GM12865 (cell line): ENCODE measurements at places on chromosomes 11 and 22.

GRCh38 chr11:44774108-44774507, 47.3 kb downstream of the TSPAN18 start:
- no peak for DNase-seq

- peak; percentile 38 for DNase-seq
Observed at GRCh38 chr11:125593114-125593820, 615 bp downstream of the STT3A start.

DNA sequence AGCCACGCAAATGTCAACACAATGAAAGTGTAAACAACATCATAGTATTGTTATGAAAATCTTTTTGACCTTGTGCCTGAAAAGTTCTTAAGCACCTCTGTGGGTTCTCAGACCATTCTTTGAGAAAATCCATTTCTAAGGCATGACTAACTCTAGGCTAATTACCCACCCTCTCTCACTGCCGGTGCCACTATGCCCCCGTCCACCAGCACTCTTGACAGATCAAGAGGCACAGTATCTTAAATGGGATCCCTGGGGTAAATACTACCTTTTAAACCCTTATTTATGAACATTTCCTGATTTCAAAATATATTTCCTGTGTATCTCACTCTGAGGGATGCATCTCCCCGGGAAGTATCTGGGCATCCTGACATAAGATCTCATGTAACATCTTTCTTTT, 607.5 kb downstream of the METTL15 start:
- DNase-seq, result no peak

- DNase-seq, result peak; percentile 97
Observed at GRCh38 chr11:71787098-71787823, 45.7 kb upstream of the DEFB108B start.

- DNase-seq, result no peak
Observed at GRCh38 chr11:102226702-102227490, 90.4 kb upstream of the BIRC3 start.

DNA sequence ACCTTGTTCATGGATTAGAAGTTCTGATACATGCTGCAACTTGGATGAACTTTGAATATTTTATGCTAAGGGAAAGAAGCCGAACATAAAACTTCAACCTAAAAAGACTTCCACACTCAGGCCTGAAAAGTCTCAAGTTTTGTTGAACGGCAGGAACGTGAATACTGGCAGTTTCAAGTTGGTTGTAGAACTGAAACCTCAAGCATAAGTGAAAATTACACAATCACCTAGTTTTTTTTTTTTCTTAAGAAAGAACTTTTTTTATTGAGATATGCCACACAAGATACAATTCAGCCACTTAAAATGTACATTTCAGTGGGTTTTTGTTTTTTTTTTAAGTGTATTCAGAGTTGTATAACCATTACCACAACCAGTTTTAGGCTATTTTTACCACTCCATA, 50.8 kb upstream of the ADORA2A start:
- no peak for DNase-seq

- no peak for DNase-seq
Observed at GRCh38 chr11:134763030-134763388, 351.0 kb upstream of the B3GAT1 start.

DNA sequence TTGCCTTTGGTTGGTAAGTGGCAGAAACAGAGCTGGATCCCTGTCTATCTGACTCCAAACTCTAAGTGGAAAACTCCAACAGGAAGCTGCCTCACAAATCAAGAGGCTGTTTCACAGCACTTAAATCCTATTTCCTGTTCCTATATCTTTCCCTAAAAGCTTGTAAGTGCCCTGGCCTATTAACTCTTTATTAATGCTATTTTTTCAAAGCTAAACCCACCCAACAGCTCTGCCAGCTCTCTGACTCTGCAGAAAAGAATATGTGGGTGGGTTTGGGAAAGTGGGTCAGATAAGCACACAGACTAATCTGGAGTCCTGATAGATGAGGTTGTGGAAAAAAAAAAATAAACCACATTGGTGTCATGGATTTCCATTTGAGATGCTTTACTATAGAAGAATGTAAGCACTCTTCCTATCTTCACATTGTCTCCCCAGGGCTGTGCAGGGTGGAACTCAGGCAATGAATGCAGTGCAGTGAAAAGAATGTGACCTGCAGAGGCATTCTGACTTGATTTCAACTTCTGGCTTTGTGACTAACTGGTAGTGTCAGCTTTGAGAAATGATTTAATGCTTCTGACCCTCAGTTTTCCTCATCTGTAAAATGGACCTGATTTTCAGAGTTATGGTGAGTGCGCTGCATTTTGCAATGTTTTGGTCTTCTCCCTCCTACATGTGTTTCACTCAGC, 125.6 kb downstream of the AASDHPPT start:
- DNase-seq, result no peak

DNA sequence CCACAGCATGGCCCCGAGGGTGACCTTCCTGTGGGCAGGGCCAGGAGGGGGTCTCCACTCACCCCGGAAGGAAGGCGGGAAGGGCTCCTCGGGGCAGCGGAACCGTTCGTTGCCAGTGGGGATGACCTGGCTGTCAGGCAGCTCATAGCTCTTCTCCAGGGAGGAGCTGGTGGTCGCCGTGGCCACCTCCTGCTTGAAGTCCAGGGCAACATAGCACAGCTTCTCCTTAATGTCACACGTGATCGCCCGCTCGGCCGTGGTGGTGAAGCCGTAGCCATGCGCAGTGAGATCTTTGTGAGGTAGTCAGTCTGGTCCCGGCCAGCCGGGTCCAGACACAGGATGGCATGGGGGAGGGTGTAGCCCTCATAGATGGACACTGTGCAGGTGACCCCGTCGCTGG, 31.5 kb upstream of the SYT8 start:
- no peak for DNase-seq

DNA sequence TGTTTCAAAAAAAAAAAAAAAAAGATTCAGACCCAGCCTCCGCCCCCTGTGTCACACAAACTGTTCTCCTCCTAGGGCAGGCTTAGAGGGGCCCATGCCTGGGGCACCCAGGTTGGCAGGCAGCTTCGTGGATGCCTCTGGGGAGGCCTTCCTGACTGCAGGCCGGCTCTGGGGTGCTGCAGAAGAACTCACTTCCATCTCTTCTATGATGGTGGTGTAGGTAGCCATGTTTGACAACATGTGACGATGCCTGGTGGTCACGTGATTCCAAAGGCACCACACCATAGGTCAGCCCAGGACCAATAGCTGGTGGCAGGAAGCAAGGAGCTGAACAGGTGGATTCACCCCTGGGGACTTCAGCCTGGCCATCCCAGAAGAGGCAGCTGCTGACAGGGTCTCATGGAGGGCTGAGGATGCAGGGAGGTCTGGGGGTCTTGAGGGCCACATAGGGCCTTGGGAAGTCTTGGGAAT, 24.1 kb upstream of the CELSR1 start:
- peak; percentile 76 for DNase-seq

DNA sequence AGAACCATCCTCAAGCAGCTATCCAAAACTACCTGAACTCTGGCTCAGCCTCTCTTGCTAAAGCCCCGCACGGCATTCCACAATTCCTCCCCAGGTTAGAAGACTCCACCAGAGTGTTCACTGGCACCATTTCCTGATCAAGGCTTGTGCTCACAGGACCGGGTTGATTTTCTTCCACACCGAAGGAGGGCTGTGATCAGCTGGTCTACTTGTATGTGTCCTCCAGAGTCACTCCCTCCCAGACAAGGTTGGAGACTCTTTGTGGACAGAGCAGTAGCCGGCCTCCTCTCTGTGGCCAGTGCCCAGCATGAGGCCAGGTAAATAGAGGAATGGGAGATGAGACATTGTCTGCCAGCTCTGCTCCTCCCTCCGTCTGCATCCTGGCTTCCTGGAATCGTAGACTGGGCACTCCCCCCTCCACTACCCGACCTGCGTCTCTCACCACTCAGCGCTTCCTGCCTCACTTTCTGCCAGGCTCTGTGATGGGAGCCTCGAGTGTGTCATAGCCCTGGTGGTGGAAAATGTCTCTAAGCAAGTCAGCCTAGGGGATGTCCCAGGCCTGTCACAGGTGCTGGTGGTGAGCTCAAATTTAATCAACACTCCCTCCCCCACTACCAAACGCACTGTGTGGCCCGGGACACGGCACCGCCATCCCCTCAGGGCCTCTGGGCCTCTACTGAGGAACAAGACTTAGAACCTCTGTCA, 12.5 kb upstream of the TMPRSS6 start:
- DNase-seq, result peak; percentile 89

DNA sequence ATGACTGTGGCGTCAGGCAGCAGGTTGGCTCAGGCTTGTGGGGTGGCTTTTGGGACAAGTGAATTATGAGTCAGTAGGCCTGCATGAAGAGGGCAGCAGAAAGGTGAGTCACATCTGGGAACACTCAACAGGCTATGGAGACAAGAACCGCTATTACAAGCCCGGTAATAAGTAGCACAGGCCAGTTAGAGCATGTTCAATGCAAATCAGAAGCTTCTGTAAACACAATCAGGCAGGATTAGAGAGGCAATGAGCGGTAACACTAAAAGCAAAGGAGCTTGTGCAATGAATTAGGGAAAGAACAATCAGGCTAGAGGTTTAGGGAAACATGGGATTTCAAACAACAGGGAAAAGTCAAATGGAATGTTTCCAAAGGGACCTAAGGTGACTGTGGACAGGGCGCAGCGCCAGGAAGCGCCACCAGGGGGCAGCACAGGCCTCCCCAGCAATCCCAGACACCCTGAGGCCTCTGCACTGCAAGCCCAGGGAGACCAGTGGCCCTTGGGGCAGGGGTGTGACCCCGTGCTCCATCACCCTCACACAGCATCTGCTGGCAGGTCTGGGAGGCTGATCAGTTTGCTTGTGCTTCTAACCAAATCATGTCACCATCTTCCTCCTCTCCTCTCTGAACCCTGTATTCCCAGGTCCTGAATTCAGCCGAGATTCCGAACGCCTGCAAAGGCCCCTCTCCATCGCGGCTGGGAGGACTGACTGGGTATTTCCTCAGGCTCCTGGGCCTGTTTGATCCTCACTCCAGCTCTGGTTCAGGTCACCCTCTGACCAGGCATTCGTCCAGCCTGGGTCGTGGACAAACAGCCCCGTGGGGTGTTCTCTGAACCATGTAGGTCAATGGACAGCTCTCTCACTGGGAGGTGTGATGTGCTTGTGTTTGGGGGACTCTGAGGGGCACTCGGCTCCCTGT, 50.0 kb downstream of the C11orf58 start:
- DNase-seq, result peak; percentile 67

DNA sequence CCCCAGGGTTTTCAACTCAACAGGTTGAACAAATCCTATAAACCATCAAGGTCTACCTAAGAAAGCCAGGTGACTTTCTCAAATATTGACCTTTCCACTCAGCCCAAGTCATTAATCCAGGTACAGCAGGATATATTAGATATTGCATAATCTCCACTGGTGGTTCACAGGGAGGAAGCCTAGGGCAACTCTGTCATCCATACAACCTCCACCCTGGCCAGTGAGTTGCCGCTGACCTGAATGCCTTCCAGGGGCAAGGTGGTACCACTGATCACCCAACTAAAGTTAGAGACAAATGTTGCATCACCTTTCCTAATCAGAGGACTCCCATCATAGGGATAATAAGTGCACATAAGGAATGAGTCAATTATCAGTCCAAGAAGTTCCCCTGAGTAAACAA, 22.9 kb downstream of the GUCD1 start:
- DNase-seq, result no peak

- DNase-seq, result no peak
Observed at GRCh38 chr11:126165311-126165720, 46.1 kb downstream of the RPUSD4 start.

GRCh38 chr11:112163875-112164685, at the start of gene IL18:
Gene IL18 (minus strand): TSS chr11:112164094. CDS start chr11:112155053, 9,041 bp downstream.
- DNase-seq, result no peak

GRCh38 chr11:19874266-19874665, 161.6 kb downstream of the NAV2 start:
- DNase-seq, result no peak

- DNase-seq, result no peak
Observed at GRCh38 chr22:36727110-36727509, 23.6 kb upstream of the CACNG2 start.

DNA sequence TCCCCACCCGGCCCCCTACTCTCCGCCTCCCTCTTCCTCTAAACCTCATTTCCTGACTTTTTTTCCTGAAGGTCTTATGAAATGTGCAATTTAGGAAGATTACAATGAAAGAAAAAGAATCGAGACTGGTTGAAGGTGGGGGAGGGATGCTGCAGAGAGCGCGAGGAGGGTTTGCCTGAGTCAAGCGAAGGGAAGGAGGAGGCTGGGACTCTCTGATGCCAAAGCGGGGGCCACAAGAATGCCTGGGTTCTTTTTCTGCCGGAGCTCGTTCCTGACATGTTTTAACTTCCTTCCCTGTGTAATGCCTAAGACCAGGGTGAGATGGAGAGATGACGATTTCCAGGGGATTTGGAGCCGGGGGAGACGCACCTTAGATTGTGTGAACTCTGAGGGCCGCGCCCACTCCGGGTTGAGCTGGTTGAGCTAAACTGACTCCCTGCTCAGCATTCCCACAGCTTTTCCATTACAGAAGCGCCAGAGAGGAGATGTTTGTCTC, 270.5 kb upstream of the SORL1-AS1 start:
- no peak for DNase-seq

GRCh38 chr11:95883381-95883780, 40.5 kb downstream of the MTMR2 start:
- no peak for DNase-seq

DNA sequence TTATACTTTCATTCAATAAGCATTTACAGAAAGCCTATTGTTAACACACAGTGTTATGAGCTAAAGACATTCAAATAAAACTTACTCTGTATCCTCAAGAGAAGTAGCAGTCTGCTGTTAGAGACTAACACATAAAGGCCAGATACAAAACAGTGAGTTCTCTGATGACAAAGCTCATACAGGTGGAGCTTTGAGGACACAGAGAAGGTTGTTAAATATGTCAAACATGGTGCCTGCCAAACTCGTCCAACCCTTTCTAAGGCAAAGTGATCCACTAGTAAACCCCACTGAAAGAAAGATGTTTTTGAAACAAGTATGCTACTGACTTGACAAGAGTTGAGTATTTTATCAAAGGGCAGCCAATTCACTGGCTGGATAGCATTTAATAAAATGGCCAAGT, 70.1 kb downstream of the C2CD3 start:
- DNase-seq, result no peak

- DNase-seq, result no peak
Observed at GRCh38 chr11:17458268-17458667, 18.4 kb downstream of the ABCC8 start.

- DNase-seq, result peak; percentile 80
Observed at GRCh38 chr11:7473717-7474116, 11.6 kb upstream of the OLFML1 start.

DNA sequence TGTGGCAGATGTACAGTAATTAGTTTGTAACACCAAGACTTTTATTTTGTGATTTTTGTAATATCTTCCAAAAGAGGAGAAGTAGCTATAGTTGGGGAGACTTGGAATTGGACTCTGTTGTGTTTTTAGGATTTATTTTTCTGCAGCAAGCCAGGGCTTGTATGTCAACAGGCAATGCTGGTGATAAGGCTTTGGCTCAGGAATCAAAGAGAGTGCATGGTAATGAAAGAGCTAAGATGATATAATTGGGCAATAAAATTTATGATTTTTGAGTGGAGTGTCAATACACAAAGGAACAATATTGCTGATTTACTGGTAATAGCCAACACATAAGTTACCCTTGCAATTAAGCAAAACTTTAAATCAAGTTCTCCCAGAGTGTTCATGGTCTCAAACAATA, 452.9 kb downstream of the TMEM135 start:
- no peak for DNase-seq
